ENCODE measurements at places on chromosomes 12 and 14.

DNA sequence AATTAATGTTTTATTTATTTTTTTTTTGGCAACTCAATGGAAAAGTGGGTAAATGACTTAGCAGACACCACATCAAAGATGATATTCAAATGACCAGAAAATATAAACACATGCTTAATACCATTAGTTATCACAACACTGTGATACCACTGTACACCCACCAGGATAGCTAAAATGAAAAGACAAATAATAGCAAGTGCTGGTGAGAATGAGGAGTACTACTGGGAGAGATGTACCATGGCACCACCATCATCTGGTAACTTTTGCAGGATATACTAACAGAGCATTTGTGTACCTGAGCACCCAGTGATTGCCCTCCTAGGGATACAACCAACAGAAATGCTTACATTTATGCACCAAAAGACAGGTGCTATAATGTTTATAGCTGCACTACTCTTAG lies 21.9 kb downstream of the TRIM9 start:
- no peak for DNase-seq

DNA sequence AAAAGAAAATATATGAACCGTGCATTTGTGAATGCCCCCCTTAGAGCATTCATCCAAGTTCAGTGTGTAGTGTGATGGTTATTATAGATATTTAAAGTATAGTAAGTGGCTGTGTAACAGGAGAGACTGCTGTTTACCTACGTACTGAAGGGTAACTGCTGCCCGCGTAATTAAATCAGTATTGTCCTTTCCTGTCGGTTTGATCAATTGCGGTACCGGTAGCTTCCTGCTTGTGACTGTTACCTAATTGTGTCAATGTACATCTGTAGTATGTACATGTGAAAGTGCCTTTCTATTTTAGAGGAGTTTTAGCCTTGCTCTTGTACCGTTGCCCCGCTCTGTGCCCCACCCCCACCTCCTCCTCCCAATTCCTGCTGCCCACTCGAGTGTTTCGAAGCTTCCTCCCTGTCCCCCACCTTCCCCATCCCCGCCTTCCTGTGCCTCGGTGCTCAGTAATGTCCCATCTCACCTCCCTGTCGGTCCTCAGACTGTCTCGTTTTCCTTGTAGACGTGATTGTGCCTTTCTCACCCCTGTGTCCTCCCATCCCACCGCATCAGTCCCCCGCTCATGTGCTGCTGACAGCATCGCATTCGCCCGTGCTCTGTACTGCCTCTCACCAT lies 75.0 kb downstream of the KICS2 start:
- peak; percentile 4 for DNase-seq

DNA sequence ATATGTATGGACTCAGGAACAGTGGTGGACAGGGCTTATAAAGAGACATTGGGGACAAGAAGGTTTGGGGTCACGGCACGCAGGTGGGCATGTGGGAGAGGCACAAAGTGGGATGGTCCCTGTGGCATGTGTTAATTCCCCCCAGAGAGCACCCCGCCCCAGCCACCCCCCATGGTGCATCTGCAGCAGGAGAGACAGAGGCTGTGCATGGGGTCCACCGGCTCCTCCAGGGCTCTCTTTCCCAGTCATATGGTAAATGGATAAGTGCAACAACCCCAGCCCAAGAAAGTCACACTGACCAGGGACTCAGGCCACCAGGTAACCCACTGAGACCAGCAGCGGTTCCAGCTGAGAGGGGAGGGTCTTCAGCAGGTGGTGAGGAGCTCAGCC lies 242.1 kb downstream of the BCL11B start:
- DNase-seq, result no peak

DNA sequence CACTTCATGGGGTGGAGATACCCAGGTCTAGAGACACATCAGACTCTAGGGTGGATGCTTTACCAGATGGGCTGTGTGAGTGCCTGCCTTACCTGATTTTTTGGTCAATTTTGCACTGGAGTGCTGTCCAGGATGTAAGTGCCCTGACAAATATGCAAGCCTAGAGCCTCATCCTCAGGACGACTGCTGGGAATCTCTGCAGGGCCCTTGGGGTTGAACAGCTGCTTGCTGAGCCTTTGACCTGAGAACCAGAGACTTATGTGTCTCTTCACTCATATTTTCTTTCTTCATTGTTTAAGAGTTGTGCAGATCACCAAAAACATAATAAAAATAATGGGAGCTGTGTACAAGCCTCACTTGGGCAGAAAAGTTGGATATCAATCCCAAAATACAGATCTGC lies 551.5 kb upstream of the ATP2B1 start:
- DNase-seq, result no peak

DNA sequence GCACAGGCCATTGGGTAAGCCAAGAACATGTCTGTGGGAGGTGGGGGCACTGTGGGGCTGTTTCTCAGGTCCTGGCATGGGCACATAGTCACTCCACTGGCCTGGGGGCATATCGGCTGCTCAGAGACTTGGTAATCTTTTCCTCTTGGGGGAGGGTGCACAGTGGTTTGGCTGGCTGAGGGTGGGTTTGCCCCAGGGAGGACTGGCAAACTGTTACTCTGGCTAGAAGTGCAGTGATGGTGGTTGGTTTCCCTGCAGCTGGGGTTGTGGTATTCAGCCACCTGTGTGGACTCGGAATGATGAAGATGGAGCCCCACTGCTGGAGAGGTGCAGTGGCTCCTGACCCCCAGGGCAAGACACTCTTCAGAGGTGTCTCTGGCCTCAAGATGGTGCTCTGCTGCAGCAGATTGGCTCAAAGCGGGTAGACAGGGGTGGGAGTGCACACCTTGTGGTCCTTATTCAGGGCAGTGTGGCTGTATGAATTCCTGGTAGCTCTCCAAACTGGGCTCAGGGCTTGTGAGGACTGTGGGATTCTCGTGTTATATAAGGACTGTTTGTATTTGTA lies 74.1 kb upstream of the DDHD1 start:
- DNase-seq, result no peak

- DNase-seq, result peak; percentile 5
These were observed 77.4 kb upstream of the ANO4 start for GRCh38 chr12:100716945-100717732.
